ENCODE measurements at places on chromosomes 1 and 21. TPM values are rescaled to one million over a fixed set of nuclear protein-coding genes. Genes with fewer than 3 reads are reported as not detected.

- no peaks in the 10 kb centered on the region for H3K36me3 ChIP-seq
- no peak for DNase-seq
- no peaks in the 10 kb centered on the region for H3K27me3 ChIP-seq
- no peak overlapping the region for H3K4me3 ChIP-seq
- H3K4me1 ChIP-seq: no peaks in the 10 kb centered on the region
- no peak overlapping the region for H3K27ac ChIP-seq
Observed at GRCh38 chr1:55309053-55309452, 93.9 kb upstream of the USP24 start.

- H3K4me1 ChIP-seq: no peaks in the 10 kb centered on the region
- DNase-seq: no peak
- no peak overlapping the region for H3K4me3 ChIP-seq
- H3K27ac ChIP-seq: no peak overlapping the region
- H3K36me3 ChIP-seq: no peaks in the 10 kb centered on the region
Observed at GRCh38 chr1:229117664-229118300, 153.1 kb upstream of the RAB4A start.

DNA sequence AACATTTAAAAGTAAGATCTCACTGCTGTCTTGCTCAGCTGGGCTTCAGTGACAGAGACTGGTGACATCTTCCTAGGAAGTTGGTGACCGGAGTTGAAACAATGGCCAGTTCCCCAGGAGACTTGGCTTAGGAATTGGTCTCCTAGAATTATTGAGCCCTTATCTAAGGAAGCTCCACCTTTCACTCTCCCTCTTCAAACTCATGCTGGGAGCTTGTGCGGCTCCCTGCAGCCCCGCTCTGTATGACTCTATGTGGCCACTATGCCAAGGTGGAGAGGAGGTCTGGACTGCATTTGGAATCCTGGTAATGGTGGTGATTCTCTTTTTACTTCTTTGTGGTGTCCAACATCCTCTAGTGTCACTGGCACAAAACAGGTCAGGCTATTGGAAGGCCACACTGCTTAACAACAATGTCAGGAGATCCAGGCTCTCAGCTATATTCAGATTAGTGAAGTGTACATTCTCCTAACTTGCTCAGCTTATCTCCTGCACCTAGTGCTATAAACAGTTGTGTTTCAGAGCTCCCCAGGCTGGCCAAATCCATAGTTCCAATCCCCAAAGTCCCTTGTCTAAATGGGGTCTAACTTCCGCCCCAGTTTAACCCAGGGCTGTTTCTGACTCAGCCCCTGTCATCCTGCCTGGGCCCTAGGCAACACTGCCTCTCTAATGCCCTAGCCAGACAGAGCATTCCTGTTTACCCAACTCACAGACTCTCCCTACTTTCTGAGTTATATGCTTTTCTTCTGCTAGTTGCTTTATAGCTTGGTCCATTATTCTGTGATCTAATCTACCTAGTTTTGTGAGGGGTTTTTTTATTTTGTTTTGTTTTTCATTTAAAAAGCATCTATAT, 18.3 kb downstream of the ATP2B4 start:
- no peak overlapping the region for H3K4me3 ChIP-seq
- DNase-seq: no peak
- H3K27ac ChIP-seq: no peak overlapping the region
- no peaks in the 10 kb centered on the region for H3K27me3 ChIP-seq

DNA sequence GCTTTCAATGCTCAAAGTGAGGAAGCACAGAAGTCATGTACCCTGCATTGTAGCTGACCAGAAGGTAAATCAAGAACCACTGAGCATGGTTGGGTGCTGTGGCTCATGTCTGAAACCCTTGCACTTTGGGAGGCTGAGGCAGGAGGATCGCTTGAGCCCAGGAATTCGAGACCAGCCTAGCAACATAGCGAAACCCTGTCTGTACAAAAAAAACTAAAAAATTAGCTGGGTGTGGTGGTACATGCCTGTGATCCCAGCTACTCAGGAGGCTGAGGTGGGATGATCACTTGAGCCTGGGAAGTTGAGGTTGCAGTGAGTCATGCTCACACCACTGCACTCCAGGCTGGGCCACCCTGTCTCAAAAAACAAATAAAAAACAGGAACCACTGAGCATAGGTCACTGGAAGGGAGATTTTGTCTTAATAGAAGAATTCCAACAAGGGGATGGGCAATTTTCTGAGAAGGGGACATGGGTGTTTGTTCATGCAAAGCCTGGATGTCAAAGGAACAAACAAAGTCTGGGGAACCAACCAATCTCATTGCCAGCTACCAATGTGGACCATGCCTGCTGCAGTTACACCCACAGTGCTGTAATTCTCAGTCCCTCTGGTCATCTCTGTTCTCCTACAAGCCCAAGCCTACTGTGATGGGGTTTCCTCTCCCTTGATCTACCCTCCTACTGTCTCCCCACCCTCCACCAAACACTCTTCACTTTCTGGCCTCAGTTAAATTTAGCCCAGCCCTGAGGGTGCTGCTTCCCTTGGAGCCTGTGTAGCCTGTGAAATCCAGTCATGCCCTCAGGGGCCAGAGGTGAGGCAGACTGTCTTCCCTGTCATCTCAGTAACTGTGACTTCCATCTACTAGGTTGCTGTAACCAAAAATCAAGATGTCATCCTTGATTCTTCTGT, 47.9 kb downstream of the ELF3 start:
- no peak overlapping the region for H3K27ac ChIP-seq
- H3K27me3 ChIP-seq: no peaks in the 10 kb centered on the region
- H3K4me3 ChIP-seq: no peak overlapping the region

DNA sequence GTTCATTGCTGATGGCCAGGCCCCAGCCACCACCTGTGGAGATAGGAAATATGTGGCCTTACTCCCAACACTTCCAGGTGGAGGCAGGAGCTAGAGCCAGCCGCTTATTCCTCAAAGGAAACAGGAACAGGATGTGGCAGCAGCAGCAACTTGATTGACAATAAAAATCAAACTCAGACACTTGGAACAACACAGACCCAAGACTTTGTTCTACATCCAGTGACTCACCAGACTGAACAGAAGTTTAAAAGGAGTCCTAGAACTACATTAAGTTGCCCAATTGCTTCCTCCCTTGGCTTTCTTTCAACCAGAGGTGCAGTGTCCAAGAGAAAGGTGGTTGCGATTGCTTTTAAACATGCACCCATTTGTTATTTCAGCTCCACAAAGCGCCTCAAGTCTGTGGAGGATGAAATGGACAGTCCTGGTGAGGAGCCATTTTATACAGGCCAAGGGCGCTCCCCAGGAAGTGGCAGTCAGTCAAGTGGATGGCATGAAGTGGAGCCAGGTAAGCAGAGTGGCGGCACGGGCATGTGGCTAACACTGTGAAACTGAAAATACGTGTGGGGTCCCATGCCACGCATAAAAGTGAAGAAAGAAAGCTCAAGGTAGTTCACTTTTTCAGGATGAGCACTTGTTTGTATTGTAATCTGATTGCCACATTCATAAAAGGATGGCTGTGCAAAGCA, 276.6 kb downstream of the NFIA start:
- no peaks in the 10 kb centered on the region for H3K27me3 ChIP-seq
- H3K4me3 ChIP-seq: no peak overlapping the region
- H3K4me1 ChIP-seq: no peaks in the 10 kb centered on the region
- H3K27ac ChIP-seq: no peak overlapping the region
- no peak for DNase-seq

DNA sequence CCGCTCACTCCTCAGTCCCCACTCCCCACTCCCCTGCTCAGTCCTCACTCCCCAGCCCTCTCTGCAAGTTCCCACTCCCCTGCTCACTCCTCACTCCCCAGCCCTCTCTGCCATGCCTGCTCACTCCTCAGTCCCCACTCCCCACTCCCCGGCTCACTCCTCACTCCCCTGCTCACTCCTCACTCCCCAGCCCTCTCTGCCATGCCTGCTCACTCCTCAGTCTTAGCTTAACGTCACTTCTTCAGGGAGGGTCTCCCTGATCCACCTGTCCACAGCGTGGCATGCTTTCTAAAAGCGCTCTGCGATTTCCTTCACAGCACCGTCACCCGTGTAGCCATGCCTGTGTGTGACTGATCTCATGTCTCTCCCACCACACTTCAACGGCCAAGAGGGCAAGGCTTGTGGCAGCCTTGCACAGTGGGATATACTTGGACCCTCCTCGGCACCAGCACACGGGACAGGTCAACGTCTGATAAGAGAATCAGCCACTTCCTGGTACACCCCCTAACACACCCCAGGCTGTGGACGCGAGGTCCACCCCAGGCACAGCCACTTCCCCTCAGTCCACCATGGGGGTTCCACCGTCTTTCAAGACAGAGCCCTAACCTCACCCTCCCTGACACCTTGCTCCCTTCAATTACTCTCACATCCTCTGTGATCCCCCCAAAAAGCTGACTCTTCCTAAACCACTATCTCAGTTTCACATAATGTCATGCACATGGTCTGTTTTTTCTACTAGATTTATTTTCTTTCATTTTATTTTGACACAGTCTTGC, 14.0 kb downstream of the PRDM15 start:
- no peak overlapping the region for H3K27ac ChIP-seq
- H3K27me3 ChIP-seq: no peaks in the 10 kb centered on the region
- no peak for DNase-seq
- H3K4me1 ChIP-seq: no peaks in the 10 kb centered on the region

The LDLRAD1 gene
- not detected for total RNA-seq

The TDRD10 gene
- total RNA-seq: not detected
